NCI-H446 (cell line): ENCODE measurements at places on chromosomes 6 and 20.

DNA sequence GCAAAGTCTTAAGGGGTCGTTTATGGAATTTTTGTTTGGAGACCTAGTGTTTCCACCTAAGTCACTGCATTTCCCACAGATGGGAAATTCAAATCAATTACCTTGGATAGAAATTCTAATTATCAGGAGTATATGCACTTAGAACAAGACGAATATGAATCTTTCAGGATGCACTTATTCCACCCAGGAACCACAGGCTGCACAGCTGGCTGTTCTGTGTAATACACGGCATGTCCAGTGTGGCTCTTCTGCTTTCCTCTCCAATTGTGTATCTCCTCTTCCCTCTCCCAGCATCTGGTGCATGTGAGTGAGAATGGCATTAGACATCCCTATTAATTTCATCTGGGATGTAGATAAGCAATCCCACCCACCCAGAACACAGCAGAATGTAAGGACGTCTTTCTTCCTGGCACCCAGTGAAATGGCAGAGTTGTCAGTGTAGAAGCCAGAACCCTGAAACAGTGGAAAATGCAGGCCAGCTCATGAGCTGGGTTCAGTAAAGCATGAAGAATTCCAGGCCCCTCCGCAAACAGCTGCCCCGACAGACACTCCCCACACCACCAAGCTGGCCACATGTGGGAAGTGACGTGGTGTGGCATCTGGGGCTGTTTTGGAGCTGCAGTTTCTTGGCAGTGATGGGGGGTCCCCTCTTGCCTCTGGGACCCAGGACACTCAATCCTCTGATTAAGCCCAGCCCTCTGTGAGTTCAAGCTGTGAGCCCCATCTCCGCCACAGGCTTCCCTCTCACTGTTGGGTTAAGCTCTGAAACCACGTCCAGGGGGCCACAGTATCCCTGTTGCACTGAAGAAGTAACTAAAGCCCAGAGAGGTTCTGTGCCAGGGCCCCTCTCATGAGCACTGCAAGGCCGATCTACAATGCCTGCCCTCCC is 180.1 kb upstream of the CST7 start:
- DNase-seq: no peak

DNA sequence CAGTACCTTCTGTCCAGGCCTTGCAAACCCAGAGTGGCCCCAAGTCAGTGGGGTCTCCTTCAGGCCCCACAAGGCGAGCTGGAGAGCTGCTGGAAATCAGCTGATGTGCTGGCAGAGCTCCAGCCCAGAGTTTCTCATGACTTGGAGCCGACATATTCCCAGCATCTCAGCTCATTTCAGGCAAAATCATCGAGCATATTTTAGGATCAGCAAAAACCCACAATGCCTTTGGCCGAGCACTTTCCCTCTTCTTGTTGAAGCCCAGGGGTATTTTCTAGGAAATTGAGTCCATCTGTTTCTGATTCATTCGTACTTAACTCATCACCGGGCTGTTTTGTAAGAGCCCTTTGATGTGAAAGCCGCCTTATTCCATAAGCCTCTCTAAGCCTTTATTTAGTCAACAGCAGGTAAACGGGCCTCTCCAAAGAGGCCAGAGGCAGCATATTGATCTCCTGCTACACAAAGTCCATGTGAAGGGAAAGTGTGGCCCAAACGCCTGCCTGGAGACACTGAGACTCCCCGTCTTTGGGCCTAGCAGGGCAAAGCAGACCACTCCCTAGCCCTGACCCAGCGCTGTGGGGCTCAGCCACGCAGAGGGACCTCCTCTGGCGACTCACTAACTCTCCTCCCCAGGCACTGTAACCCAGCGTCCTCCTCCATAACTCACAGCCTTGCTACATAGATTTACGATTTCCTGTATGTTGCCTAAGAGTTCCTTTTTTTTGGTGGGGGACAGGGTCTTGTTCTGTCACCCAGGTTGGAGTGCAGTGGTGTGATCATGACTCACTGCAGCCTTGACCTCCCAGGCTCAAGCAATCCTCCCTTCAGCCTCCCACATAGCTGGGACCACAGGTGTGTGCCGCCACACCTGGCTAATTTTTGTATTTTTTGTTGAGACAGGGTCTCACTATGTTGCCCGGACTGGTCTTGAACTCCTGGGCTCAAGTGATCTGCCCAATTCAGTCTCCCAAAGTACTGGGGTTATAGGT is 12.1 kb upstream of the C20orf203 start:
- no peak for DNase-seq

DNA sequence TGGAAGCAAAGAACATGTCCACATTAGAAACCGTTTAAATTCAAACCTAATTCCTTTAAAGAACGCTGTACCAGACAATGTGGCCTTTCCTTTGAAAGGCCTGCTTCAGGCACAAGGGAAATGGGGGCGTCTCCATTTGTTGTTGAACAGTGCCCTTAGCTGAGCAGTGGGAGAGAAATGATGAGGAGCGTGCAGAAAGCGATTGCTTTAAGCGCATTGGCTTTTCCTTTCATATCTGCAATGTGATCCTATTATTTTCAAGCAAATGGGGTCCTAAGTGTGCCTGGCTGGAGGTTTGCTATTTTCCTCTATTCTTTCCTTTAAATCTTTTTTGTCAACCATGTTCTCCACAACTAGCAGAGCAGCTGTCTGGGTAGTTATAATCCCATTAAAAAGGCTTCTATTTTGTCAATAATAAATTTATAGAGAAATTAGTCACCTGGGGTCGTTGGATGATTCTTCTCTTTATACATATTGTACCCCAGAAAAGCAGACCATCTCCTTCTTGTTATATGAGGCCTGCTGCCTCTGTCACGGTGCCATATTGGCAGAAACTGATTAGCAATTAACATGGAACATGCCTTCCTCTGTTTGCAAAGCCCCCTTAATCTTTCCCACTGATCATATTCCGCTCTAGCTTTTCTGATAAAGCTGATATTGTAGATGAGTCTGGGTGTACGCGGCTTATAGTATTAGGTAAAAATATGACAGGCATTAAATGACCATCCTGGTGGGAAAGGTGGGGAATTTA is 151.1 kb upstream of the JAG1 start:
- DNase-seq: no peak

- DNase-seq: peak; percentile 82
These were observed at the start of gene EIF6 for GRCh38 chr20:35284267-35284991. TSS of gene EIF6 (minus strand) at chr20:35284772. CDS start at chr20:35284487, 285 bp downstream.

- no peak for DNase-seq
These were observed 12.6 kb upstream of the SPATS1 start for GRCh38 chr6:44329858-44330257.

GRCh38 chr6:150907383-150907782 is 41.9 kb downstream of the MTHFD1L start:
- DNase-seq: no peak

GRCh38 chr6:122490607-122491006 is 19.0 kb upstream of the SERINC1 start:
- no peak for DNase-seq

GRCh38 chr20:36454698-36455427 is 86.5 kb upstream of the MYL9 start:
- no peak for DNase-seq

DNA sequence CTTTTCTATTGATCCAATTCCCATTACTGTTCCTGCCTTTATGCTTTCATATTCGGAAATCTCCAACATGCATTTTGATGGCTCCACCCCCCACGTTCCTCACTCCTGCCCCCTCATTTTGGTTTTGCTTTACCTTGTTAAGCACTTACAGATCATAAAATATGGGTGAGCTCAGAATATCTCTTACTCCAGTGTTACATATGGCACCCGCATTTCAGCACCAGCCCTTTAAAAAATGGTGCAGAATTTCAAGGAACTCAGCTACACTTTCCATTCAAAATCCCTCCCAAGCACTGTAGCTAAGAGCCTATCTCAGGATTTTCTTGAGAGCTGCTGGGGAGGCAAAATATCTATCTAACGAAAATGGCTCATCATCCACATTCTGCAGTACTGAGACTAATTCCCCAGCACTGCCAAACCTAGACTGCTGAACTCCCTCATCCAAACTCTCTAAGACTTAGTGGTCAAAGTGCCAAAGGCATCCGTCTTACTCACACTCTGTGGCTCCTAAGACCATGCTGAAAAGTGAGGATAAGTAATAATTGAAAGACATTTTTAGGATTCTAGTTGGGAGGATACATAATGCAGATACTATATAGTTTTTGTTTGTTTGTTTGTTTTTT is 7.8 kb downstream of the SGK1 start:
- DNase-seq: no peak

- DNase-seq: peak; percentile 55
These were observed 154.1 kb upstream of the MMS22L start for GRCh38 chr6:97437087-97437486.

DNA sequence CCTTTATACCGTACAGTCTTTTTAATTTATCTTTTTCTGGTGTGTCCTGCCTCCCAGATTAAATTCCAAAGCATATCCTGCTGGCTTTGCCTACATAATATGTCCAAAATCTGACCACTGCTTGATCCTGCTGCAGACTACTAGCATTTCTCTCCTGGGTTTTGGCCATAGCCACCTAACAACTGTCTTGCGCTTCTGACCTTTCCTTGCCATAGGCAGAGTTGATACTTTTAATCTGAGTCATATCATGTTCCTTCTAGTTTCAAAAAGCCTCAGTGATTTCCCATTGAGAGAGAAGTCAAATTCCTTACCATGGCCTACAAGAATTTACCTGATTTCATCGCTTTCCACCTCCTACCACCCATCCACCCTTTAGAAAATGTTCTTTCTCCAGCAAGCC is 104.8 kb downstream of the BCKDHB start:
- DNase-seq: no peak

- DNase-seq: peak; percentile 36
These were observed 10.8 kb downstream of the ACTR5 start for GRCh38 chr20:38759106-38759505.

GRCh38 chr6:149311766-149312165 is 5.7 kb upstream of the TAB2 start:
- DNase-seq: no peak

GRCh38 chr6:76852776-76853175 is 610.5 kb downstream of the HTR1B start:
- DNase-seq: no peak

GRCh38 chr6:31901953-31902643 is at the start of gene ZBTB12:
TSS of gene ZBTB12 (minus strand) at chr6:31902086. CDS start at chr6:31901305, 781 bp downstream.
- peak; percentile 73 for DNase-seq

DNA sequence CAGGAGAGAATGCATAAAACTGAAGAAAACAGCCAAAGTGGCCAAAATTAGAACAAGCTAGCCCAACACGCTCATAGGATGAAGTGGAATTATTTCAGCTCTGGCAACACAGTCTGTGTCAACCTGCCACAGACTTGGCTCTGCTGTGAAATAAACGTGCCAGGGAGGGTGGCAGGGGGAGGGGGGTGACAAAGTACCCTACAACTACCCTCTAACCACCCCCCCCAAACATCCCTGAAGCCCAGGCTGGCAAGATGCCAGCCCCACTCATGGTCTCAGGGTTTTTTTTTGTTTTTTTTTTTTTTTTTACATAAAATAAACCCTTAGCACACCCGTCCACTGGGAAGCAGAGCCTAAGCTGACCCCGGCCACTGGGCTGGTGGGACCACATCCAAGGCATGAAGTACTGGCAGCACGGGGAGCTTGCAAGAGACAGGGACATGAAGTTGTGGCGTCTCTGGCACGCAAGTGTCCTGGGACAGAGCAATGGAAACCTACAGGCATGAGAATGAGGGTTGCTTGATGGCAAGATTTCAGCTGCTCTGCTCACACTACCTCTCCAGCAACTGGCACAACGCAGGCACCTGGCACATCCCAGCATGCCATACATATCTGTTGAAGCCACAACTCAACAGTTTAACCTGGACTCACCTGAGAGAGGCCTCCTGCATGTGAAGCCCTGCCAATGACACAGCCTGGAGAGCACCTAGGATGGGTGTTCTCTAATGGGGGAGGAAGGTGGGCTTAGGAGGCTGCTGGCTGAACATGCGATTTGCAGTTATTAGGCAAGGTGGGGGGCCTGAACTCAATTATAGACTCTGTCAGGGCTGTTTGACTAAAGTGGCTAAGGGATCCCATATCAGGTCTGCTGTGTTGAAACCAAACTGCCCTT is 76.4 kb downstream of the TRAM2 start:
- DNase-seq: no peak
